ENCODE measurements at places on chromosomes 5 and 9. TPM values are rescaled to one million over a fixed set of nuclear protein-coding genes. Genes with fewer than 3 reads are reported as not detected.
A peak's percentile ranks its signal among the peaks of the same experiment; 100 is the strongest.

GRCh38 chr9:138060365-138060764 lies 182.8 kb downstream of the CACNA1B start:
- DNase-seq, result no peak
- no peaks in the 10 kb centered on the region for H3K4me1 ChIP-seq
- no peak overlapping the region for H3K4me3 ChIP-seq
- H3K27me3 ChIP-seq, result peaks cover 5% of the 10 kb centered on the region

DNA sequence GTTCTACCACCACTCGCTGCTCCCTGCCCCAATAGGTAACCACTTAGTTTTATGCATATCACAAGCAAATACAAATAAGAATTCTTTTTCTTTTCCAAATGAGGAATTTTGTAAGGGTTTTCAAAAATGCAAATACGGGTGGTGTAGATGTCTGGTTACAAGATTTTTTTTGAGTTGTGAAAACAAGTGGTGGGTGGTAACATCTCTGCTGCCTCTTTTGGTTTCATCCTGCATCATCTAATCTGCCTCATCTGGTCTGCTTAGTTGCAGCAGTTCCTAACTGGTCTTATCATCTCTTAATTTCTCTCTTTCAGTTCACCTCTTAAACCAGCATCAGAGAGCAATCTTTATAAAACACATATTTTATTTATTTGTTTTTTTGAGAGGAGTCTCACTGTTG lies 5.3 kb downstream of the NFX1 start:
- DNase-seq, result no peak
- no peaks in the 10 kb centered on the region for H3K27me3 ChIP-seq
- H3K36me3 ChIP-seq, result peaks cover 26% of the 10 kb centered on the region
- peaks cover 15% of the 10 kb centered on the region for H3K4me1 ChIP-seq
- H3K27ac ChIP-seq, result no peak overlapping the region

Gene RASGRF2
- not detected for total RNA-seq

- no peaks in the 10 kb centered on the region for H3K27me3 ChIP-seq
- H3K4me3 ChIP-seq, result no peak overlapping the region
- no peak overlapping the region for H3K27ac ChIP-seq
- no peak for DNase-seq
- H3K4me1 ChIP-seq, result no peaks in the 10 kb centered on the region
- no peaks in the 10 kb centered on the region for H3K36me3 ChIP-seq
Observed at GRCh38 chr9:137172901-137173795, 1.3 kb upstream of the TMEM210 start.

DNA sequence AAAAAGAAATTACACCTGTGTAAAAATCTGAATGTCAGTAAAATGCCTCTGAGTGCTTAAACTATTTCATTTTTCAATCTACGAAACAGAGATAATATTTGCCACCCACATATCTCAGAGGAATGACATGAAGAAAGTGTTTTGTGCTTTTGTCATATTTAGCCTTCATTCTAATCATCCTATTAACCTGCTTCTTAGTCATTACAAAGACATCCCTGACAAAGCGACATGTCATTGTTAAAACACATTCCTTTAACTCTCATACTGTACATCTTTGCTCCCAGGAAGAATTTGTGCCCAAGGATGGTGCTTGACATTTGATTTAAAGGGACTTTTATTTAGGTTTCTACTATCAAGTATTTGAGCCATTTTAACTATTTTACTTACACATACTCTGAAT lies 275.9 kb downstream of the DMRTA1 start:
- no peak overlapping the region for H3K4me3 ChIP-seq
- DNase-seq, result peak; percentile 61
- peaks cover 18% of the 10 kb centered on the region for H3K4me1 ChIP-seq
- no peaks in the 10 kb centered on the region for H3K36me3 ChIP-seq
- H3K27ac ChIP-seq, result no peak overlapping the region
